ENCODE measurements at places on chromosomes 11 and 22.
A peak's percentile ranks its signal among the peaks of the same experiment; 100 is the strongest.

DNA sequence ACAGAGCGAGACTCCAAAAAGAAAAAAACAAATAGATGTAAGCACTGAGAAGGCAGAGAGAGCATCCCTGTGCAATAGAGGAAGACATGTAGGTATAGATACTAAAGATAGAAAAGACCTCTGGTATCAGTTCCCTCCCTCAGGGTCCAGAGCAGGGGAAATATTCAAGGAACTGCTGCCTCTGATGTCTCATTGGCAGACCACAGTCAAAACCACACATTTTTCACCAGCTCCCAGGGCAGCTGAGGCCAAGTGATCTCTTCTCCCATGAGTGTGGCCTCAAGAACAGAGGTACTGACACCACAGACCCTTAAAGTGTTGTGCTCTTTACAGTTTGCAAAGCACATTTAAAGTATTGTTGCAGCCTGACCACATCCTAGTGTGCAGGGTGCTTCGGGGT is 288.5 kb downstream of the NTM start:
- no peak for DNase-seq

- no peak for DNase-seq
Observed at GRCh38 chr11:73326929-73327811, 19.1 kb downstream of the ARHGEF17 start.

DNA sequence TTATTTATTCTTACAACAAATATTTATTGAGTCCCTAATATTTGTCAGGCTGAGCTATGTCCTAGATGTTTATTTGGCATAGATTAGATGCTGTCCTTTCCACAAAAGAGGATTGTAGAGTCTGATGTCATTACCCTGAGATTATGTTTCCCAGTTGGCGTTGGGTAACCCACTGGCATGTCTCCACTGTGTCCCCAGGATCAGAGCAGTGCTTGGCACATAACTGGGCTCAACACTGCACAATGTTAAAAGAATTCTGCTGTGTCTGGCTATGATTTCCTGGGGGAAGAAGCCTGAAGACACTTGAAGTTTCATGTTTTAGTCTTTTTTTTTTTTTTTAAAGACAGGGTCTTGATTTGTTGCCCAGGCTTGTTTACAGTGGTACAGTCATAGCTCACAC is 4.0 kb downstream of the RCN1 start:
- no peak for DNase-seq

- DNase-seq, result no peak
Observed at GRCh38 chr11:102576350-102576749, 45.8 kb upstream of the MMP7 start.

GRCh38 chr11:15655552-15655951 is 540.8 kb downstream of the INSC start:
- no peak for DNase-seq

GRCh38 chr11:1555713-1556153 is 16.3 kb downstream of the DUSP8 start:
- no peak for DNase-seq

- DNase-seq, result no peak
Observed at GRCh38 chr11:26493616-26494015, 78.4 kb downstream of the MUC15 start.

- DNase-seq, result no peak
Observed at GRCh38 chr11:65886826-65887722, 1.2 kb downstream of the FIBP start.

GRCh38 chr11:94803491-94803890 is 35.3 kb downstream of the AMOTL1 start:
- no peak for DNase-seq

- DNase-seq, result no peak
Observed at GRCh38 chr11:4190519-4190918, 95.9 kb downstream of the RRM1 start.

- no peak for DNase-seq
Observed at GRCh38 chr11:88474655-88475054, 137.1 kb upstream of the CTSC start.

GRCh38 chr11:93493252-93493897 is 49.8 kb downstream of the SMCO4 start:
- no peak for DNase-seq

DNA sequence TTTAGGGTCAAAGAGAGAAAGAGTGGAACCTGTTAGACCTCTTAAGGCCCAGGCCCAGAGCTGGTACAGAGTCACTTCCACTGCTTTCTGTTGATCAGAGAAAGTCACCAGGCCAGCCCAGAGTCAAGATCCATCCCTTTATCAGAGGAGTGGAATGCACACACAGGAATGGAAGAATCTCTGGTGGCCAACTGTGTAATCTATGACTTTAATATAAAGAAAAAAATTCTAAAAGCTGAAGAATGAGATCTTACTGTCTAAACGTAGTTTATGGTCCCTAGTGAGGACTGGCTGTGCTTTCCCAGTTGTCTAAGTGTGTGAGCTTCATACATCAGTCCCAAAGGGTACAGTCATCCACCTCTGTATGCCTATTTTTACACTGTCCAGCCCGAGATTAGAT is 51.0 kb downstream of the PPFIBP2 start:
- DNase-seq, result no peak

DNA sequence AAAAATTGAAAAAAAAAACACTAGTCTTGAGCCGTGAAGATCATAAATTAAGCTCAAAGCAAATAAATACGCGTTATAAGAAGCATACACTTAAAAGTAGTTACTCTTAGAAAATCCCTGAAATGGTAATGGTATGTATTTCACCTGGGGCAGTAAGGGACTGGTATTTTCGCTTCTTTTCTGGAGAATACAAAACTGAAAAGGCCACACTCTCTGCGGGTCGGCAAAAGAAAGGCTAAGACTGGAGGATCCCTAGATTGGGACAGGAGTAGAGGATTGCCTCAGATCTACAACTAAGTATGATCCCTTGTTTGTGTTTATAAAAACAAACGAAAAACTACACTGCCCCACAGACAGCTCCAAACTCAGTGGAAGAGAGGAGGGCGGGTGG is 617 bp downstream of the TSG101 start:
- DNase-seq, result peak; percentile 58

GRCh38 chr11:60951904-60952741 is at the start of gene SLC15A3:
SLC15A3 (minus strand) TSS chr11:60952176; CDS start chr11:60951551, 625 bp downstream.
- DNase-seq, result no peak

DNA sequence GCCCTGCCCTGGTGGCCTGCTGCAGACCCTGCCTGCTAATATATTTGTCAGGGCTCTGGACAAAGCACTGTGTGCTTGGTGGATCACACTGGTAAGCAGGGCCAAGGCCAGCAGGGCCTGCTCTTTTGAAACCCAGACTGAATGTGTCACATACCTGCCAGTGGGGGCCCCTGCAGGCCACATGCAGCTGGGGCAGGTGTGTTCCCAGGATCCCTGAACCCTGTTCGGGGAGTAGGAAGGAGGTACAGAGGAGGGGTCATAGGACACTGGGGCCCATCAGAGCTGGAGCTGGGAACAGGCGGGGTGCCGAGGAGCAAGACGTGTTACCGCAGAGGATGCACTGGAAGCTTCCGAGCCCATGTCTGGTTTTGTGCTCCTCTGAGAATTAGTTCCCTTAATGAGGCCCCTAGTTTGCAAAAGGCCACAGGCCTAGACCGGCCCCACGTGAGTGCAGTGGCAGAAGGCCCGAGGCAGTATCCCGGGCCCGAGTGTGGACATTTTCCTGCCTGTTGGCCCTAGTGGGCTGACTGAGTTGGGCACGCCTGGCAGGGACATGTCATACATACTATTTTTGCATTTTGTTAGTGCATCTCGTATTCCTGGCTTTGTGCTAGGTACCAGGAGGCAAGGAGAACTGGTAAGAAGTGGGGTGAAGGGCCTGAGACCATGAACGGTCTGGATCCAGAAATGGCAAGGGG is 11.2 kb upstream of the ACR start:
- DNase-seq, result no peak

- no peak for DNase-seq
Observed at GRCh38 chr11:108985945-108986279, 321.0 kb downstream of the DDX10 start.

DNA sequence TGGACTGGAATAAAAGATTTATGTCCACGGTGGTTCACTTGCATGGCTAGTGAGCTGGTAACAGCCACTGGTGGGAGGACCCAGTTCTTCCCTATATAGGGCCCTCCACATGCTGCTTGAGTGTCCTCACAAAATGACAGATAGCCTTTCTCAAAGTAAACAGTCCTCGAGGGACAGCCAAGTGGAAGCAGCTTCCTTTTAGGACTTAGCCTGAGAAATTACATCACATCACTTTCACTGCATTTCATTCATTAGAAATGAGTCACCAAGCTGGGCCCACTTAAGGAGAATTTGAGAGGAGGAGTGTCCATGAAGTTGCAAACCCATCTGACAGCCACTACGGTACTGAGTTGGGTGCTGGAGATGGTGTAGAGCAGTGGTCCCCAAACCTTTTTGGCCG is 7.0 kb downstream of the ISX start:
- DNase-seq, result no peak

DNA sequence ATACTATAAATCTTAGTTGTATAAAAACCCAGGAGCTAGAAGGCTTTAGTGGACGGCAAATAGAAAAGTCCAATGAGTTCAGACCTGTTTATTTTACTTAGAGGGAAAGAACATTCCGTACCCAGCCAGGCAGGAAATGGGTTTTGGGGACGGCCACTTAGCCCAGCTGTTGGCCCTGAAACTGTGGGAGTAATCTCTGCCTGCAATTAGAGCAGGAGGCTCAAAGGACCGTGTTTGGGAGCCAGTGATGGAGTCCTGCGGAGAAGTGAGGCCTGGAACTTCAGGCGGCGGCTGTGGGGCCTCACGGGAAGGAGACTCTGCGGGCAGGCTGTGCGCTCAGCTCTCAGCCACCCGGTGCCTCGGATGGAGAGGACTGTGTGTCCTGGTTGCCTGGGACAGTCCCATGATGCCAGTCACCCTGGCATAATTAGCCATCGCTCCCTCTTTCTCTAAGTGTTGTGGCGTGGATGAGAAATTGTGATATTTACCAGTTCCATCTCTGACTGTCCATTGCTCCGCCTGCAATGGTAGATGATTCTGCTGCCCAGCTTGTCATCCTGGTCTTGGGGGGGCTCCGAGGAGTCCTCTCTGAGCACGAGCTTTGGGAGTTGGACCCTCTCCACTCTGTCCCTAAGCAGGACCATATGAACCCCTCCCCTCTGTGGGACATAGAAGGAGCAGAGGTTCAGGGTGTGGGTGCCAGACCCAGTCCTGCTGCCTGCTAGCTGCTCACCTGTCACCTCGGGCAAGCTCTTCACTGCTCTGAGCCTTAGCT is 530.3 kb downstream of the TBC1D22A start:
- no peak for DNase-seq

DNA sequence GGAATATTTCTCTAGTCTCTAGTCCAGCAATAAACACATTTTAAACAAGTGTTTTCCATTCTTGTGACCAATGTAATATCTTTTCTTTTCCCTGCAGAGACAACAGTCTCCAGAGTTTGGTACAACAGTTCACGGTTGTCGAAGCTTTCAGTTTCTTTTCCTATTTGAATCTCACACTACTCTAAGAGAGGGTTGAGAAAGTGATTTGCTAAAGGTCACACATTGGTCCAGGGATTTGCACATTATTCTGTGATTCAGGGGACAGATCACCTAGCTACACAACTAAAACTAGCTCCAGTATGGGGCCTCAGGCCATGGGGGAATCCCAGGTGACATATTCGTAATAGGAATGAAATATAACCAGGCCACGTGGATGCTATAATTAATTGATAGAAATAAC is 132.5 kb downstream of the HIPK3 start:
- no peak for DNase-seq

DNA sequence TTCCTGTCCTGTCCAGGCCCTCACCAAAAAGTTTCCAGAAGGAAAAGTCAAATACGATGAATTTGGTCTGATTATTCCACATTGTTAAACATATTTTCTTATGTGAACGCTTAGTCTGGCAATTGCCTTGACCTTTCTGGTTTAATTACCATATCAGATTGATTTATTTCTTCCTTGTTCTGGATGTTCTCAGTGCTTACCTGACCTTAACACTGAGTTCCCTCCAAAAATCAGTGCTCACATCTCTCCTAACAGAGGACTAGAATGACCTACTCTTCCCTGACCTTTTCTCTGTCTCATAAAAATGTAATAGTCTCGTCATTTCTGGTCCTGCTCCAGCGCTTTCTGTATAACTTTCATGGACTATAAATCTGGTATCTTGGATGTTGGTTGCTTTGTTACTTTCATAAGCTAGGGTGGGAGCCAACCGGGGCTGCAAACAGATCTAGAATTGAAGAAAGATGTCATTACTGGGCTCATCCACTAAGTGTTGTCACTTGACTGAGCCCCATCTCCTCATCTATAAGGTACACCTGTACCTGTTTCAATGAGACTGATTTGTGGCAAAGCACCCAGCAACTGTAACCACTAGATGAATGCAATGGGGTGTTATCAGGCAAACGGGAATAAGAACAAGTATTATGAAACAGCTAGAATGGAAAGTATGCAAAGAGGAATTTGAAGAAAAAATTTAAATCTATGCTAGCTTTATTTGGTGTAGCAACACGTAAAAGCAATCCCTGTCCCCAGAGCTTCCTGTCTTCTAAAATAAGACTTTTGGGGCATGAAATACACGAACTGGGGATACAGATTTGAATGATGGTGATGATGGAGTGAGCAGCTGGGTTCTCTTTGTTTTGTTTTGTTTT is 2.4 kb downstream of the FADS2 start:
- no peak for DNase-seq

- no peak for DNase-seq
Observed at GRCh38 chr11:119918347-119918746, 189.3 kb upstream of the NECTIN1 start.

- no peak for DNase-seq
Observed at GRCh38 chr11:92892802-92893684, 76.4 kb upstream of the MTNR1B start.

GRCh38 chr22:36364255-36365019 is 23.3 kb downstream of the MYH9 start:
- no peak for DNase-seq

DNA sequence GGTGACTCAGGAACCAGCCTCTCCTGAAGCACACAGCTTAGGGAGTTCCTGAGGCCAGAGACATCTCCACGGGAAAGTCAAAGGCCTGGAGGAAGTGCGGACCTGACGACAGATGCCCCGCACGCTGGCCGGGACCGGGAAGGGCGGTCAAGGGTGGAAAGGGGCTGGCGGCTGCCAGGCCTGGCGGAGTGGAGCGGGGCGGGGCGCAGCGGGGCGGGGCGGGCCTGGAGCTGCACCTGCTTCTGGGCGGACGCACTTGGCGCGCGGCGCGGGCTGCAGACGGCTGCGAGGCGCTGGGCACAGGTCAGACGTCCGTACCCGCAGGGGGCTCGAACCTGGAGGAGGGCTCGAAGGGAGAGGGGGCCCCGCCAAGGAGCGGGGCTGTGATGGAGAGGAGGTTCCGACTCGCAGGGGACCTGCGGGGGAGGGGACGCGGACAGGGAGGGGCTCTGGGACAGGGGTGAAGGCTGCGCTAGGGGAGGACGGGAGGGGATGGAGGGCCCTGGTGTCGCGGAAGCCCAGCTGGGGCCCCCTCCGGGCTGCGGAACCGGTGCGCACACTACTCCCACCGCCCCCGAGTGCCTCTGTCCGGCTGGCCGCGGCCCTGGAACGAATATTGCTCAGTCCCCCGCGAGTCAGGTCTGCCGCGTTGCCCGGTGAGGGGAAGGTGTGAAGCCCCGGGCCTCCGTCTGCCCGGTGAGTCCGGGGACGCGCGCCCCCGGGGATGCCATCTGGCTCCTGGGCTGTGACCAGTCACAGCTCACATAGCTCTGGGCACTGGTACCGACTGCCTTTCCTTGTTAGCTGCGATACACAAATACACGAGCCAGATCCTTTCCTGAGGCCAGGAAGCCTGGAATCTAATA is at the start of gene TMEM45B:
Gene TMEM45B, plus strand, starts transcription at position 253 of the 866 bp plus-strand sequence. CDS start 36,635 bp downstream, outside the sequence.
- peak; percentile 12 for DNase-seq

- DNase-seq, result peak; percentile 51
Observed at GRCh38 chr11:123218451-123218850, 23.4 kb upstream of the CLMP start.
